Nephron progenitor cell (in vitro differentiated cells): ENCODE measurements at places on chromosomes 7 and 10.

DNA sequence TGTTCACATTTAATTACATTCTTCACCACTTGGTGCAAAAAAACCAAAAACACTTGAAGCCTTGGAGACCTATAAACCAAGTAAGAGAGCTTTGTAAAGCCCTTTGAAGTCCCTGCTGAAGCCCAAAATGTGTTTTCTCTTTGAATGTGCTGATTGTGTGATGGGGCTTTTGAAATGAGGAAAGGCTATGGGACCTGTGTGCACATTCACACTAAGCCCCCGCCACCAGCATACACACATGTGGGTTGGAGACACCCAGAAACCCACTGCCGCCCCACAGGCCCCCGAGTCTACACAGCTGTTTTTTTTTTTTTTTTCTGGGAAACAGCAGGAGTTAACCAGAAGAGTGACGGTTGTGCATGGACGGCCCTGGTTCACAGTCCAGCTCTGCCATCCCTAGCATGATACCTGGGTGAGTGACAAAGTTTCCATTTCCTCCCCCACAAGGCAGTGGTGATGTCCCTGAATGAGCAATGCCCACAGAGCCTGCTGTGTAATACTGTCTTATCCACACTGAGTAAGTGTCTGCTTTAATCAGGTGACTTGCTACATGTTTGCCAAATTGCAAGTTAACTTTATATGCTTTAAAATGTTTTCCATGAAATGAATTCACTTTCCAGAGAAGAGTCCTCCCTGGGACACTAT, 154.6 kb upstream of the GDF10 start:
- no peak for DNase-seq

- no peak for DNase-seq
Observed at GRCh38 chr7:44491229-44491628, 771 bp upstream of the NUDCD3 start.

- no peak for DNase-seq
Observed at GRCh38 chr7:81869670-81870069, 99.8 kb upstream of the HGF start.

DNA sequence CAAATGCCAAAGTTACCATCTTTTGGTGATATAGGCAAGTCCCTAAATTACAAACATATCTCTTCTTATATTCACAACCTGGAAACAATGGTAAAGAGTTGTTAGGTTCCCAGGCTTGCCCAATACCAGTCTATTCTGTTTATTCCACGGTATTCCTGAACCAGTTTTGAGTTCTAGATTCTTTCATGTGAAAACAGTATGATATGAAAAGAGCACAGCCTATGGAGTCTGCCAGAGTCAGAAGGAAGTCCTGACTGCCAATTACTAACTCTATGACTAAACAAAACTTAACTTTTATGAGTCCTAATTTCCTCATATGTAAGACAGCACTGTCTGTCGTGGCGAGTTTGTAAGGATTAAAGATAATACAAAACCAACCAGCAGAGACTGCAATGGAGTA, 5.6 kb downstream of the ABI1 start:
- no peak for DNase-seq

- DNase-seq = no peak
Observed at GRCh38 chr7:44727158-44727936, 21.3 kb upstream of the ZMIZ2 start.

- DNase-seq = no peak
Observed at GRCh38 chr7:138934367-138934766, 46.8 kb downstream of the KIAA1549 start.

GRCh38 chr10:74683621-74684364, 142.6 kb upstream of the KAT6B start:
- no peak for DNase-seq

- no peak for DNase-seq
Observed at GRCh38 chr10:44956717-44957706, 2.6 kb upstream of the RASSF4 start.

DNA sequence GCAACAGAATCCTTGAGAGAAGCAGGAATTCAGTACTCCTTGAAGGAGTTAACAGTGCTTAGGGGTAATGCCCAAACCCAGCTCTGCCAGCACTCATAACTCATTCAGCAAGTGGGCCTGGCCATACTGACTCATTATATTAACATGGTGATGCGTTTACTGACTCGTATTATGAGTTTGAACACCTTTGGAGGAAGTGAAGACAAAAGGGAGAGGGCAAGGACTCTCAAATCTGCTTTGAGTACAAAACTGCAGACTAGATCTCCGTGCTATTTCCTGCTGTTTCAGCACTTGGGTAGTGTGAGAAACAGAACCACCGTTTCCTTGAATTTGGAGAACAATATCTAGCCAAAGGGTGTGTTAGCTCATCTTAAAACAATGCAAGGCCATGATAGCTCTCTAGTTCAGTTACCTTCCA, 30.8 kb downstream of the SLC16A9 start:
- DNase-seq = no peak

DNA sequence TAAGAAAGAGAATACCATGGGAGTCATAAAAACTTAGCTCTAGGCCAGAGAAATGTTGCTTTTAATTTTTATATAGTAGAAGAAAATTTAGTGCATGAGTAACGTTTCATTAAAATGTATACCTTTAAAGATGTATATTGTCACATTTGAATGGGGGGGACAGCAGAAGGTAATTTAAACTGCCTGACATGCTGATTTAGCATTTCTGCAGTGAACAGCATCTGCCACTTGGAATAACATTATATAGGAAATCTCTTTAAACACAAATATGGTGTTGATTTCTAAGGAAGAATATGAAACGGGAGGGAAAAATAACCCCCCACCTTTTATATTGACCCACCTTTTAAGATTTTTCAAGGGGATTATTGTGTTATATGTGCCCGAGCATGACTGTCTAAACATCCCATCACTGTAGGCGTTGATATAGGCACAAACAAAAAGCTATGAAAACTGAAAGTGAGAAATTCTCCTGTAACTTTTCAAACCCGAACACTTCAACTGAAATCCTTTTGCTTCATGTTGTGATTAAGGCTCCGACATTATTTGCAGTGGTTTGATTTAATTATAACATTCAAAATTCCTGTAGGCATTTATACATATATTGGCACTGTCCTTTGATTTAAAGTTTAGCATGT, 244.7 kb upstream of the CELF2 start:
- DNase-seq = no peak

DNA sequence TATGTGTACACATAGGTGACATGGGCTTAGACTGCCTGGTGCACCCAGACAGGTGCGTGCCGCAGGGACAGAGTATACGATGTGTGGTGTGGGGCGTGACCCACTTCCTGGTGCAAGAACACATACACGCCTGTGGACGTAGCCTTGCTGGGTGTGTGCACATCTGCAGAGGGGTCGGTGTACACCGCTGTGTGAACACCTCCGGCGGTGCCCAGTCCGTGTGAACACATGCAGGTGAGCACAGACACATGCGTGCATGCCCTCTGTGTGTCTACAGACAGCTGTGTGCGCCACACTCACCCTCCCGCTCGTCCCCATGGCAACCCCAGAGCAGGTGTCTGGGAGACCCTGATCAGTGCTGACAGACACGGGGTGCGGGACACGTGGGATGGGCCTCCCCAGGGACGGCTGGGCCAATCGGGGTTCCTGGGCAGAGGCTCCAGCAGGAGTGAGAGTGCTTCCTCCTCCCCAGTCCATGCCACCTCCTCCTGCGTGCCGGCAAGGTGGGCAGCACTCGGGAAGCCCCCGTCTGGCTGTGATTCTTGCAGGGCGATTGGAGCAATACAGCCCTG, 23.4 kb downstream of the ELFN1 start:
- no peak for DNase-seq

GRCh38 chr7:147968046-147968610, 622.4 kb upstream of the C7orf33 start:
- DNase-seq = no peak

- no peak for DNase-seq
Observed at GRCh38 chr10:58311026-58311425, 23.8 kb upstream of the UBE2D1 start.

DNA sequence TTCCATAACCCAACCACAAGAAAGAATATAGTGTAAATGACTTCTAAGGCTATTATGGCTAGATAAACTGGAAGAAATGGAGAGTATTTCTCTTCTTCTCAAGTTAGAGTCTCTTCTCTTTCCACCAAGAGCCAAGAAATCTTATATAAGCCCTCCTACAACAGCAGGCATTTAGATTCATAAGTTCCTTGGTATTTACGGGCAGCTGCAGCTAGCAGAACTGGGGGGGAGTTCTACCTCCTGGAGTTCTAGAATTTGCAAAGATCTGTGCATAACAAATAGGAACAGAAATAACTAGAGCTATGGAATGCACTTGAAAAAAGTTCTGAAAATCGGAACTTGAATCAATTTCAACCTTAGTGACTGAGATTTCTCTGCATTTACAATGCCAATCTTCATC, 715.2 kb upstream of the GRM3 start:
- DNase-seq = no peak

- DNase-seq = no peak
Observed at GRCh38 chr10:78314651-78315050, 281.0 kb downstream of the RPS24 start.

DNA sequence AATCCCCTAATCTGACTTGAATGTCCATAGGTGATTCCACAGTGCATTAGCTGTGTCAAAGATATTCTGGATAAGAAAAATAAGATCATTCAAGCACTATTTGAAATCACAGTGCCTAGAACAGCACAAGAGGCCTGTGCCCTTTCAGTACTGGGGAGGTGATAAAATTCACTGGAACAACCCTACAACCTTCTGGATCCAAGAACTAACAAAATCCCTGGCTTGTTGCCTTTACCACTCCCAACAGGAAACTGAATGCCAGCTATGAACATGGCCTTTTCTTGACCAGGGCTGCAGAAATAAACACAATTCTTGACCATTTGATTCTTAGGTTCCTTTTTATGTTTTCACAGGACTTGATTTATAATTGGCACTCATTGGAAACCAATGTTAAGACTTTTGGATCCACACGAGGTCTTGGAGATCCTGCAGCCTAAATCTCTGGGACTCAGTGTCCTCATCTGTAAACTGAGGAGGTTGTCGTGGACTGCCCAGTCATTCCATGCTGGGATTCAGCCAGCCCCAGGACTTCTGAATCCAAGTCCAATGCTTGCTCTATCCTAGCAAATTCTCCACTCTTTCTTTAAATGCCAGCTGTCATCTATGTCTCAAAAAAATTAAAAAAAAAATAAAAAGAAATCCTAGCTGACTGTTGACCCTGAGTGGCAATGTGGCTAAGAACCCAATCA, 624.7 kb downstream of the KCNMA1 start:
- DNase-seq = no peak
